ENCODE measurements at places on chromosomes 1 and 21.

- DNase-seq = no peak
Measured at GRCh38 chr21:45522986-45523385, 19.3 kb downstream of the SLC19A1 start.

- no peak for DNase-seq
Measured at GRCh38 chr21:45258466-45258865, 29.2 kb downstream of the POFUT2 start.

- no peak for DNase-seq
Measured at GRCh38 chr1:158067662-158068061, 74.2 kb downstream of the KIRREL1 start.

DNA sequence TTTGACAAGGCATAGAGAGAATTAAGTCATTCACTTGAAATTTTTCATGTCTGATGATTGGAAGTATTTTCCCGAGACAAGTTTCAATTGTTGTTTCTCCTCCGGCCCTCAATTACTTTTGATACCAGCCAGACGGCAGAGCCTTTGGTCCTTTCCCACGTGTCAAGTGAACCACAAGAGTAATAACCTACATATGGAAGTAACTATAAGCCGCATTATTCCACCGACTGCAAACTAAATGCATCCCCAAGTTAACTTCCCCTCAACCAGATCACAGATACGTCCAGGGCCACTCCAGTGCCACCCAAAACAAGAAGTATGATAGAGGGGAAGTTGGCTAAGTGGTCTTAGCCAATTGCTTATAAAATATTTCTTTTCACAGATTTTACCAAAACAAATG is 20.2 kb downstream of the COLGALT2 start:
- no peak for DNase-seq

DNA sequence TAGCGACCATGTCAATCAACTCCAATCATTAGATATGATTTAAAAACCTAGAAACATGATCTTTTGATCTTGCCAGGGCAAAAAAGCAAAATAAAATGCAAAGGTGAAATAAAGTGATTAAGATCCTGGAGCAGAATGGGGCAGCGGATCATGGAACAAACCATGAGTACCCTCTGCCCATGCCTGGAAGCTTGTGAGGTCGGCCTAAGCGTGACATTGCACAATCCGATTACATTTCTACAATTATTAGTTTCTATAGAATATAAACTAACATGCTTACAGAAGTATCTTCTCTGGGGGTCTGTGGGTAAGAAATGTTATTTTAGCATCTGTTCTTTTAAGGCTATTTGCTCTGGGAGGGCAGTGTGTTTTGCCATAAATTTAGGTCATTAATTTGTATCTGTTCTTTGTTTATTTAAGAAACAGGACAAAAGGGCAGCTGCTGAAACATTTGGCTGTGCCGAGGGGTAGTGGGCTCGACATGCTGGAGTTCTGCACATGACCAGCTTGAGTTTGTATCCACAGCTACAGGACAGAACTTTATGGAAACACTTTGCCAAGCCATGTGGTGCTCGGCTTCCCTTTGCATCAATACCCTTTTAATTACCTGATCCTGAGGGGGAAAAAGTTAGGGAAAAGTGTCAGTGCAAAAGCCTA is 55.9 kb downstream of the ZBTB18 start:
- no peak for DNase-seq

DNA sequence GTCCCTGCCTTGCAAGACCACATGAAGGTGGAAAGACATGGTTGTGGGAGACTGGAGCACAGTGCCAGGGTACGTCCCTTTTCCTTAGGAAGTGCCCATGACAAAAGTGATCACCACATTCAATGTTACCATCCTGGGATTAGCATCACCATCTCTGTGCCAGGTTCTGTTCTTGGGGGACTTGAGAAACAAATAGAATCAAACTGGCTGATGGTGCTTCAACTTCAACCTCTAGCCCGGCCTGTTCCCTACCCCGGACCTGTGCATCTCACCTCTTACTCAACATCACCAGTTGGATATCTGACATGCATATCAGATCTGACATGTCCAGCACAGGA is 153.3 kb downstream of the GRIK3 start:
- no peak for DNase-seq

- DNase-seq = no peak
Measured at GRCh38 chr1:32273391-32274208, 18.3 kb upstream of the HDAC1 start.

DNA sequence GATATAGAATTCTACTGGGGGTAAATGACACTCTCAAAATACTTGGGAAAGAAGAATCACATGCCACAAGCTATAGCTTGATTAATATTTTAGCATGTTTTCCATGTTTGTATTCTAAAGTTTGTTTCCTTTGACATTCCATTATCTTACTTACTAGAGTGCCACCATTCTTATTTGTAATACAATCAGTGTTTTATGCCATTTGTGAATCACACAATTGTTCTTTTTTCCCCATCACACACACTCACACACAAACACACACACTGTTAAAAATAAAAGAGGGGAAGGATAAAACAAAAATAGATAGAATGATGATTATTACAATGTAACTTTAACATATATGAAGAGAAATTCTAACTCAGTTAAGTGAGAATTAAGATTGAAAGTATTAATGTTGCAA is 16.0 kb upstream of the TEKT2 start:
- no peak for DNase-seq

DNA sequence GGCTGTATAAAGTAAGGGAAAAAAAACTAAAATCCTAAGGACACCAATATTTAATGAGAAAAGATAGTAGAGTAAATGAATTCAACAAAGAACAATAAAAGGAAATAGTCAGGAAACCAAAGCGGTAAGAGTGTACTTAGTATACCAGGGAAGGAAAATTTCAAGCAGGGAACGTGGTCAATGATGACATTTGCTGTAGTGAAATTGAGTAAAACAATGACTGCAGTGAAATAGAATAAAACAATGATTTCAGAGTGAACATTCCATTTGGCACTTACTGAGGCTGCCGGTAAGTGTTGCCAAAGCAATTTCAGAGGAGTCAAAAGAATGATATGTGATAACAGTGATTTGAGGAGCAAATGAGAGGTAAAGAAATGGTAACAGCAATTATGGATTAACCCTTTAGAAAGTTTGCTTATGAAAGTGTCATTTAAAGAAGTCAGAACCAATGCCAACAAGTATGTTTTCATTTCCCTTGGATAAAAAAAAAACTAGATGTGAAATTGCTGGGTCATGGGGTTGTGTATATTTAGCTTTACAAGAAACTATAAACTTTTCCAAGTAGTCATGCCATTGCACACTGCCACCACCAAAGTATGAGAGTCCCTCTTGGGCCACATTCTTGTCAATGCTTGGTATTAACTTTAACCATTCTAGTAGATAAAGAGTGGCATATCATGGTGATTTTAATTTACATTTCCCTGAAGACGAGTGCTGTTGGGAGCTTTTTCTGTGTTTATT is 50.5 kb downstream of the VCAM1 start:
- DNase-seq = no peak

- no peak for DNase-seq
Measured at GRCh38 chr1:107748531-107748930, 216.4 kb downstream of the VAV3 start.

GRCh38 chr1:150552128-150552910 is 3.1 kb downstream of the ADAMTSL4 start:
- DNase-seq = peak; percentile 85

DNA sequence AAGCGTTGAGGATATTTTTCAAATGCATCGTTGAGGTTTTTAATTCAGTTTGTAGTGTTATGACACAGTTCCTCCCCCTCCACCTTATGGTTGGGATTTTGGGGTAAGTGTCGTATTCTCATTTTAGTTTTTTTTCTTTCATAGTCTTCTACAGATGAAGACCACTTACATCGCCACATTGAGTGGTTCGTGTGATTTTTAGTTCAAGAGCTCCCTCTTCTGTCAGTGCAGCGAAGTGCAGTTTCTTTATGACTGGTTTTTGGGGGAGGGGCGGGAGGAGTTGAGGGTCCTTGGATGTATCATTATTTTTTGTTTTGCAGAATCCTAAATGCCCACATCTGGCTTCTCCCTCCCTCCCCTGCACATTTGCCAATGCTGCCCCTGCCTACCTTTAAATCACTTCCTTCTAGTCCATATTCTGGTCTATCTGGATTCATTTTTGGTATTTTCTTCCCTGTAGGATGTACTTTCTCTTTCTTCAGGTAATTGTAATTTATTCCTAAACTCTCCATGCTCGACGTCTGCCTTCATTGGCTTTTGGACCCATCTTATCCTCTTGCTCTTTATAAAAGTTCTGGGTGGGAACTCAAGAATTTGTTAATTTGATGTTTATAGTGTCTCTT is 433.1 kb downstream of the CAMTA1 start:
- DNase-seq = peak; percentile 37

GRCh38 chr1:36542024-36542961 is 59.6 kb upstream of the CSF3R start:
- DNase-seq = no peak

- no peak for DNase-seq
Measured at GRCh38 chr1:43711049-43711448, 3.7 kb downstream of the ST3GAL3 start.

DNA sequence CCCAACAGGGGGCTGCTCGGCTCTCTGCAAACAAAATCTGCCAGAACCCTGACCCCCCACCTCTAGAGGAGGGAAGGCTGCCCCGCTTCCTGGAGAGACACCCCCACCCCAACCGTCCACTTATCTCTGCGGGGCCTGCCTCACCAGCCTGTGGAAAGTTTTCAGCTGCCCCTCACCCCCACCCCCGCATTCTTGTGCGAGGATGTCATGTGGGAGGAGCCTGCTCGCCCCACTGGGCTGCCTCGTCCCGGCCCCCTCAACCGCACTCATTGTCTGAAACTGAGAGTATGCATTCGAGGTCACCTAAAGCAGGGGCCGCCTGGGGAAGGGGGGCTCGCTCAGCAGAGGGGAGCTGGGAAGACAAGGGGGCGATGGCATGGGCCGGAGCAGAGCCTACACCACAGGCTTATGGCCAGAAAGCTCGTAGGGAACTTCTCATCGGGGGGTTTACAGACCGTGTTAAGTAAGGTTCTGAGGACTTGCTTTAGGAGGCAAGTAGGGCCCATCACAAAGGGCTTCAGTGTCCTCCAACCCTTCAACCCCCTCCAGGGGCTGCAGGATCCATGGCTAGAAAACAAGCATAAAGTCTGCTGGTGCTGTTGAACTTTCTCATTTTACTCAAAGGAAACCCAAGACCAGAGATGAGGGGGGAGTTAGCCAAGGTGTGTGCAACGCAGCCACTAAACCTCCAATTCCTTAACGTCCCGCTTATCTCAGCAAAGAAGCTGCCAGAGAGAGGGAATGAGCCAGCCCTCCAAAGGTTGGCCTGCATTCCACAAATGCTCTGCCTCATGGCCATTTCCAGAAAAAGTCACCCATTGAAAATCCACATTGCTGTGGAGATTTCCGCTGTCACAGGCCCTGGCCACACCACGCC is 9.4 kb downstream of the EPHA2 start:
- DNase-seq = no peak

- DNase-seq = no peak
Measured at GRCh38 chr1:232227306-232227705, 402.6 kb downstream of the SIPA1L2 start.

- no peak for DNase-seq
Measured at GRCh38 chr1:153503766-153504165, 32.0 kb downstream of the S100A6 start.

GRCh38 chr1:55155522-55155921 is 59.6 kb downstream of the USP24 start:
- peak; percentile 63 for DNase-seq

- no peak for DNase-seq
Measured at GRCh38 chr1:52234708-52235107, 92.8 kb downstream of the ZFYVE9 start.

DNA sequence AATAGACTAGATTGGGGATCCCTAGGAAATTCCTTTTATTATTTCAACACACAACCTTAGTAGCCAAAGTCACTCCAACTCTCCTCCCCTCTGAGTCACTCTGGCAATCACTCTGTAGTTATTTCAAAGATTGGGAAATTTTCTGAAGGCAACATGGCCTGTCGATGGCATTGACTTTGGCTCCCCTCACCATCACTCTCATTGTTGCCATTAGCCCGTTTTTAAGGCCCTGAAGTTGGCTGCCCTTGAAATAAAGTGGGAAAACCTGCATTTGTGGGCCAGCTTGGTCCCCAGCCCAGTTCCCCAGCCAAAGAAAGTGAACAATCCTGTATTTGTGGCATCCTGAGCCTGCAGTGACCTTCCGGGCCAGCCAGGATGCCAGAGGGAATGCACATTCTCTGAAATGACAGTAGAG is 52.5 kb downstream of the CDC7 start:
- peak; percentile 22 for DNase-seq

- no peak for DNase-seq
Measured at GRCh38 chr1:181637998-181638397, 154.7 kb downstream of the CACNA1E start.

DNA sequence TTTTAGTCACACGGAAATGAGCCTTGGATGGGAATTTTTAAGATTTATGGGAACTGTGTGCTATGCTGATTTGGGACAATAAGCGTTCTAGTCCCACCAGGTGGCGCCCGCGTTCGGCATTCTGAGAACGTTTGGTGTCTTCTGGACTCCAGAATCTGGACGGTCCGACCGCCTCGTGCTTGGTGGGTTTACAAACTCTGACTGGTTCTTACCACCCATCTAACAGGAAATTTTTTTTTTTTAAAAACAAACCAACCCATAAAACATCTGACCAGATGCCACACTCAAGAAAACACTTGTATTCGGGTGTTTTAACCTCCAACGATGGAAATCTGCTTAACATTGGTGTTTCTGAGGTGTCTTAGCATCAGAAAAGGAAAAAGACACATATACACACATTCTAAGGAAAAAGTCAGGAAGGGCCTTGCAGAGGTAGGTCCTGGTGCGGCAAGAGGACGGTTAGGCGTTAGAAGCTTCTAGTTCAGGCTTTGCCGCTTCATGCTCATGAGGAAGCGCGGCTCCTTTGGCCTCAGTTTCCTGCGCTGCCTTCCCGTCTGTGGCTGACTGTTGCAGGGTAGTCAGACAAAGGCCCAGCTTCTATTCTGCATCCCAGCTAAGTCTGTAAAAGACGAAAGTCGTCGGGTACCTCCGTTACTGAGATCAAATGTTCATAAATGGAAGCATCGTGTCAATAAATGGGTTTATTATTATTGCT is 814 bp upstream of the DYRK3 start:
- DNase-seq = peak; percentile 87

- peak; percentile 54 for DNase-seq
Measured at GRCh38 chr21:18369115-18369514, 34.5 kb downstream of the TMPRSS15 start.

- no peak for DNase-seq
Measured at GRCh38 chr1:244276646-244277045, 175.1 kb downstream of the ADSS2 start.

GRCh38 chr1:53324728-53325297 is 3.1 kb downstream of the LRP8 start:
- DNase-seq = no peak

GRCh38 chr1:40951943-40952743 is 27.4 kb upstream of the CTPS1 start:
- DNase-seq = peak; percentile 88

GRCh38 chr1:58724483-58724882 is 24.6 kb upstream of the MYSM1 start:
- no peak for DNase-seq

DNA sequence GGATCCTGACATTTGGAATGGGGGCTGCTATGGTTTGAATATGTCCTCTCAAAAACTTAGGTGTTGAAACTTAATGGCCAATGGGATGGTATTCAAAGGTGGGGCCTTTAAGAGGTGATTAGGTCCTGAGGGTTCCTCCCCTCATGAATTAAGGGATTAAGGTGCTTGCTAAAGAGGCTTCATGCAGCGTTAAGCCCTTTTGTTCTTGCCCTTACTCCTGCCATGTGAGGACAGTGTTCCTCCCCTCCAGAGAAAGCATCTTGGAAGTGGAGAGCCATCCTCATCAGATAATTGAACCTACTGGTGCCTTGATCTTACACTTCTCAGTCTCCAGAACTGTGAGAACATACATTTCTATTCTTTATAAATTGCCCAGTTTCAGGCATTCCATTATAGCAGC is 146.6 kb downstream of the KCNJ6 start:
- DNase-seq = no peak

Measured in head of caudate nucleus (tissue), 42 donors.